KG1 (cell line): ENCODE measurements at places on chromosomes 2 and 18.

DNA sequence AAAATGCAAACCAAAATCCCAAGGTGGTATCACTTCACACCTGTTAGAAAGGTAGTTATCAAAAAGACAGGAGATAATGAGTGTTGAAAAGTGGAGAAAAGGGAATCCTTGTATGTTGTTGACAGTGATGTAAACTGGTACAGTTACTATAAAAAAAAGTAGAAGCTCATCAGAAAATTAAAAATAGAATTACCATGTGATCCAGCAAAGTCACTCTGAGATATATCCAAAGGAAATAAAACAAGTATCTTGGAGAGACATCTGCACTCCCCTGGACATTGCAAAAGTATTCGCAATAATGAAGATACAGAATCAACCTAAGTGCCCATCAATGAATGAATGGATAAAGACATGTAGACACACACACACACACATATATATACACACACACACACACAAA, 208.3 kb upstream of the PIEZO2 start:
- no peak for DNase-seq

DNA sequence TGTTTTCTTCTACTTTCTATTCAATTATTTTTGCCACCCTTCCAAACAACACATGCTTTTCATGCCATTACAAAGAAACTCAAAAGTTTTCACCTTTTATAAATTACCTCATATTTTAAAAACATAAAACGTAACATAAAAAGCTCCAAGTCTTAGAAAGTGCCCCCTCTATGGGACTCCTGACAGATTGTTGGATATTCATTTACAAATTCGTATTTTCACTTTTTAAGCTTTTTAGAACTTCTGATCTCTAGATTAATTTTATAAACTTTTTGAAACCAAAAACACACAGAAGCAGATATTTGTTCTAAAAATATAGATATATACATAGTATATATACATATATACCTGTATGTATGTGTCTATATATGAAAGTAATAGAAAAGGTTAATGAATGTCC, 1.5 kb downstream of the COL5A2 start:
- no peak for DNase-seq

- no peak for DNase-seq
Measured at GRCh38 chr2:204360218-204361007, 184.9 kb upstream of the PARD3B start.

- DNase-seq: no peak
Measured at GRCh38 chr2:74575320-74575719, 20.8 kb downstream of the DOK1 start.

DNA sequence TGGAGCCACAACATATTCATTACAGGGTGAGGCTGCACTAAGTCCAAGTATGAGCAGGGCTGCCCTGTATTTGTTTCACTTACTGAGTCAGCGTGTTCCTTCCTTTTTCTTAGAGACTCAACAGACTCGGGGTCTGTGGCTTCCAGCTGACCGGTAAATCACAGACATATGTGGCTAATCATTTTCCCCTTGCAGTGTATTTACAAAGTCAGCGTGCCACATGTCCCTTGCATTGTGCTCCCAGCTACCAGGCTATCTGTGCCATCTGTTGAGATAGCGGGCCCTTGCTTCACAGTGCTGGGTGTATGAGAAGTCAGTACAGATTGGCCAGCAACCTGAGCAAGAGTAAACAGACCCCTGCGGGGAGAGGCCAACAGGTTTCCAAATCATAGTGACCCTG, 254.3 kb downstream of the LRRTM1 start:
- no peak for DNase-seq

- no peak for DNase-seq
Measured at GRCh38 chr18:58843688-58844035, 21.0 kb upstream of the ZNF532 start.

DNA sequence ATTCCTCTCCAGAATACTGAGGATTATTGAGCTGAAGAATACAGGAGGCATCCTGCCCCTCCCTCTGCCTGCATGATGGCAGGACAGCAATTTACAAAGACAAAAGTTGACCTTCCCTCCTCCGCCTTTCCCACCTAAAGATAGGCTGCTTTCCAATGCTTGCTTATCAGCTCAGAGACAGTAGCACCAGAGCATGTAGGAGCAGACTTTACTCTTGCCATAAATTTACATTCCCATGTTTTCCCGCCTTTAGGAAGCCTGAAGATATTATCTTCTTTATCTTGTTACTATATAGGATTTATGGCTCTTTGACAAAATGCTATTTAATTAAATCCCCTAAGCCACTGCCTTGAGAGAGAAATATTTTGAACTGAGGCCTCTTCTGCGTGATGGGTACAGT, 135.6 kb upstream of the HNMT start:
- DNase-seq: no peak

DNA sequence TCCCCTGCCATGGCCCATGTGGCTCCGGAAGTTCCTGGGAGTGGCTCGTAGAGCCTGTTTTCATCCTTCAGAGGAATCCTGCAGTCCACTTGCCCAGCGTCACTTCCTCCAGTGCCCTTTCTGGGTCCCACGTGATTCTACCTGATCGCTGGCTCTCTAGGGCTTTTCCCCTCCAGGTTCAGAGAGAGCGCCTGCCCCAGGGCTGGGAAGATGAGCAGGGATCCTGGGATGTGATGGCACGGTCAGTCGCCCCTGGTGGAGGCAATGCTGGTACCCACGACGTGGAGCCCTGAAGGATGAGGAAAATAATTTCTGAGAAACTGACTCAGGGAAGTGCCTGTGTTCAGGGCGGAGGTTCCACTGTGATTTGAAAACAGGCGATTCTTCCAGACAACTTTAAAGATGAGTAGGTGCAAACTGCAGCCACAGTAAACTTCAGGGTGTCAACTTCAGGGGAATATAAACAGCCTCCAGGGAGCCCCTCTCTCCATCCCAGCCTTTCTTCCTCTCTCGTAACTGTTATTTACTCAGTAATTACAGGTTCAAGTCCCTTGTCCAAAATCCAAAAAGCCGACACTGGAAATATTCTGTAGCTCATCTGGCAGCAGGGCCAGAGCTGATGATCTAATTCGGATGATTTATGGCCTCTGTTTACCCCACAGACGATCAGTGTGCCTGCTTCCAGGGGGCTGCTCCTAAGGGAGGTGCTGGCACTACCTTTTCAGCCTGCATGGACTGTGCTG, 105.9 kb downstream of the AGAP1 start:
- DNase-seq: no peak

DNA sequence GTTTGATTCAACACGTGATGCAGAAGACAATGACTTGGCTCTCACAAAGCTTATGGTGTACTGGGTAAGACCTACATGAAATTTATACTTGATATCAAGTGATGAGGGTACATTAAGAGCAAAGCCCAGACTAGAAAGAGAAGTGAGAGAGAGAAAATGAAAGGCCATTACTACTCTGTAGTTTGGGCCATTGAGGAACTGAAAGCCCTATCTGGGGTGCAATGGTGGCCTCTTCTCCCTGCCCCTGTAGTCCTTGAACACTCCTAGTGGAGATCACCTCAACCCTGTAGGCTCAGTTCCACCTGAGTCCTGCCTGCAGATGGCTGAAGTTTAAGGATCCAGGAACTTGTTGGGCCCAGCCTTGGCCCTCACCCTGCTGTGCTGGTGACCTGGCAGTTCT, 569.8 kb upstream of the MEX3C start:
- no peak for DNase-seq

DNA sequence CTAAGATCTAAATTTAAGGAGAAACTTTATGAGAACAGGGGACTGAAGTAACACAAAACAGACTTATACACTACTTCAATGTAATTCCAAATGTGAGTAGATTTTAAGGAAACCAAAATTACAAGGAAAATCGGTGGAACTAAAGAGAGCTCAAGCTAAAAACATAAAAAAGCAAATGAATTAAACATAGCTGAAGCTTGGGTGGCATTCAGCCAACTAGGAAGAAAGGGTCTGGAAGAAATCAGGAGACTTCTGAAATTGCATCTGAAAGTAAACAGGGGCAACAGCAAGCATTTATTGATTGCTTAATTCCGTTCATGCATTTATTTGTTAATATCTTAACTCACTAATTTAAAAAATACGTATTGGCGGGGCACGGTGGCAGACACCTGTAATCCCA, 727.3 kb upstream of the PKDCC start:
- no peak for DNase-seq

DNA sequence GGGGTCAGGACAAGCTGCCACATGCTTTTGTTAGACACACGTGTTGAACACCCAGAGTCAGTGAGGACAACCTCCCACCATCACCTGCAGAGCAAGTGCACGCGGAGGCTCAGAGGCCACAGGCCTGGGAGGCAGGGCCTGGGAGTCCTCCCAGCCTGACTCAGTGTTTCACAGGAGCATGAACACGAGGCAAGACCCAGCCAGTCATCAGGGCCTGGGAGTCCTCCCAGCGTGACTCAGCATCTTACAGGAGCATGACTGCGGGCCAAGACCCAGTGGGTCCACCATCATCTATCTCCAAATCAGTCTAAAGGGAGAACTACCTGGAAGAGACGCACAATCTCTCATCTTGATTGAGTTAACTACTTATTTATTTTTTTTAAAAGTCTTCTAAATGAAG, 112.6 kb upstream of the PXDN start:
- no peak for DNase-seq

GRCh38 chr2:54432251-54433015, 23.7 kb upstream of the SPTBN1 start:
- DNase-seq: no peak

DNA sequence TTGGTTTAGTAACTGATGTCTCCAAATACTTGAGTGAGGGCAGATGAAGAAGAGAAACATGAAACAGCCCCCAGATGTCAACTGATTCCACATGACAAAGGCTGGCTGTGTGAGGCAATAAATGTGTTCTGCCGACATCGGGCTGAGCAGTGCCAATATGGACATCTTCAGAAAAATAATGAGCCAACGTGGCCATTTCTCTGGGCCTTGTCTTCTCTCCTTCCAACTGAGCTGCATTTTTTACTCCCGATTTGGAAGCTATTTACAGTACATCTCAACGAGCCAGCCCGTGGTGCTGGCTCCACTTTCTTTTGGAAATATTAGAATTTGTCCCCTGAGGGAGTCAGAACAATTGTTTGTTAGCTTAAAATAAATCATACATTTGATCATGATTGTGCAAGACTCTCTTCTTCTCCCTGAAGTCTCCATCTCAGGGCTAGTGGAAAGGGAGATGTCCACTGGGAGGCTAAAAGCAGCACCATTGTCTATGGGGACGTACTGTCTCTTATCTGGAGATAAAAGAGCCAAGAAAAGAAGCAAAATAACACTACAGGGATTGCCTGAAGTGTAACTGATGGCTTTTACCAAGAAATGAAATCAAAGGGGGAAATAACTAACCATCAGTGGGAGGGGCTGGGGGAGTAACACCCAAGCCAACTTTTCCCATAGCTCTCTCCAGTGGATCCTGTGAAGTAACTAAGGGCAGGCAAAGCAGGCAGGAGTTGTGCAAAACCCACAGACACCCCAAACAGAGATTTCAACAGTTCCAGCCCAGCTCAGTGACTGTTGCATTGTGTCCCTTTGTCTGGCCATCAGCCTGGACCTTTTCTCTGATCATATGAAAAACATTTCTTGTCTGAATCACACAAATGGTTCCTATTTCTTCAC, 114.8 kb downstream of the RDH14 start:
- no peak for DNase-seq

GRCh38 chr2:161033059-161033660, 127.1 kb upstream of the TANK start:
- no peak for DNase-seq

- no peak for DNase-seq
Measured at GRCh38 chr2:198098918-198099317, 294.5 kb downstream of the PLCL1 start.

DNA sequence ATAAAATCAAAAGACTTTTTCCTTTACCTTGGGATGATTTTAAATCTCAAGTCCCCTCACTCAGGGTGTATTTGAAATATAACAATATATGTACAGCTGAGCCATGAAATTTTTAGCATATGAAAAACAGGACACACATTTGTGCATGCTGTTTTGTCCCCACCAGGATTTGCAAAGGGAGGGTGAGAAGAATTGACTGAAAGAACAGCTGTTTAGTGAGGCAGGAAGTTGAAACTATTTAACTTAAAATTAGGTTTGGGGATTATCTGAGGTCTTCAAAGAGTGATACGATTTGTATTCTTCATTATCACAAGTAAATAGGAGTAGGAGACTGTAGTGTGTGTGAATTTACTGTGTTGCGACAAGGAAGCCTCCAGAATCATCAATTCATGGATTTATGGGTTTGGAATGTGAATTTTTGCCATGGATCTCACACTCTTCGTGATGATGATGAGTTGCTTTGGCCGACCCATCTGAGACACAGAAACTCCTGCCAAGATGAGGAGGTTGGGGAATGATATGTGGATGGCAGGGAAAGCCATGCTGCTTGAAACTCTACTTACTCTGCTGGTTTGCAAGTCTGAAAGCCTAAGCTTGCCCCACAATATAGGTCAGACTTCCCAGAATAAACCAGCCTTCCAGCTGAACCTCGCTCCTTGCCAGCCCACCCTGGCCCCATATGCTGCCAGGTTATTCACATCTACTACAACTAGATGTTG, 31.0 kb upstream of the SPATS2L start:
- no peak for DNase-seq

- no peak for DNase-seq
Measured at GRCh38 chr18:69490813-69491212, 90.1 kb downstream of the DOK6 start.

DNA sequence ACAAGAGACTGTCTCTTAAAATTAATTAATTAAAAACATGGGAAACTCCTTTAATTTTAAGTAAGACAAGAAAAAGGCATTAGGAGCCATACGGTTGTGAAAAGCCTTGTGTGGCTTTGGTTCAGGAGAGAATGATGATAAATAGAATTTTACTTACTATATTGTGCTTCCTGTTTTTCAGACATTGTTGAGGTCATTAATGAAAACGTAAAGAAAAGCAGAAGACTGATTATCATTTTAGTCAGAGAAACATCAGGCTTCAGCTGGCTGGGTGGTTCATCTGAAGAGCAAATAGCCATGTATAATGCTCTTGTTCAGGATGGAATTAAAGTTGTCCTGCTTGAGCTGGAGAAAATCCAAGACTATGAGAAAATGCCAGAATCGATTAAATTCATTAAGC, 10.7 kb upstream of the IL1RL2 start:
- no peak for DNase-seq

- no peak for DNase-seq
Measured at GRCh38 chr2:120817136-120817955, 81.7 kb downstream of the GLI2 start.

DNA sequence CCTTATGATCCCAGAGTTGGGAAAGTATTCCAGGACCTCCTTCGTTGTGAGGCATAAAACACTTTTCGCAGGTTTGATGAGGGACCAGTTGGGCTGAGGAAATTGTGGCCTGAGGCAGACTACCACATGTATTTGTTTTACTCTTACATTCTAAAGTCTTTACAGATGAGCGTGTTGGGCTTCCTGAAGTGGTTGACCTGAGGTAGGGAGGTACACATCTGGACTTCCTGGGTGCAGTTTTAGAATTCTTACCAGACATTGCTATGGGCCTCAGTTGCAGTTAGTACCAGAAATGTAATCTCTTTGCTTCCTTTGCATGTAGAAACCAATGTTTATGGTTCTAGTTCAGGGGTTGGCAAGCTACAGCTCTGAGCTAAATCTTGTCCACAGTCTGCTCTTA, 48.7 kb downstream of the COA5 start:
- DNase-seq: no peak
